Activated CD4-positive, CD25-positive, alpha-beta regulatory T cell treated with anti-CD3 and anti-CD28 coated beads, Interleukin-2, amount 50 U/mL, for 16 hours (primary cell): ENCODE measurements at places on chromosomes 4 and X.

DNA sequence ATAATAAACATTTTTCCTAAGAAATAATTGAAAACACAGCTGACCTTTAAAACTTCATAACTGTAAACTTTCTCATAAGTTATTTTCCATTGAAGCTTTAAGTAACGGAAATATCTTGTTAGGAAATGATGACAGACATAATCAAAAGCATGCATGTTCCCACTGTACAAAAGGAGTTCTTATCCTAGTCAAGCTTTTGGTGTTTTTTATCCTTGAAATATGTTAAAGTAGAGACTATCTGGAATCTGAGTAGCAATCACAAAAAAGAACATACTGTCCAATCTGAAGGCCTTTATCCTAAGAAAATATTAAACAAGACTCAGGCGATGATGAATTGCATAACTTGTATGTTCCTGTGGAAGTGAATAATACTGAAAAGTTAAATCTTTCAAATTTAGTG lies 14.4 kb downstream of the GEMIN8 start:
- DNase-seq: no peak

GRCh38 chr4:147398556-147398955 lies 82.3 kb upstream of the EDNRA start:
- DNase-seq: no peak

GRCh38 chr4:143344774-143345173 lies 8.1 kb downstream of the GAB1 start:
- DNase-seq: no peak

GRCh38 chr4:85805891-85806290 lies 330.9 kb downstream of the ARHGAP24 start:
- no peak for DNase-seq

DNA sequence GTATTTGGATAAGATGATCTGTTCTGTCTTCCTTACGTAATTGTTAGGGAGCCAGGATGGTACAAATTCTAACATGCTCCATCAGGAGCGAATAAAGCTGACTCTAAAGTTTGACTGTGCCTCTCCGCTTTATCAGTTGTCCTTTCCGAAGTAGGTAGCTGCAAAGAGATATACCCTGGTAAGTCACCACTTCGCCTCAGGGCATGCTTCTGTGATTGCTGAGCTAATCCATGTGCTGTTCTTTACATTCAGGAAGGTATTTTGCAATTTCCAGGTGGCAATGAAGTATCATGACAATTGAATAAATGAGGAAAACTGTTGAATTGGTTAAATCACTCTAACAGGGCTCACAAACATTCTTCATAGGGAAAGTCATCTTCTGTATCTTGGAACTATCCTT lies 38.9 kb downstream of the KIT start:
- no peak for DNase-seq

DNA sequence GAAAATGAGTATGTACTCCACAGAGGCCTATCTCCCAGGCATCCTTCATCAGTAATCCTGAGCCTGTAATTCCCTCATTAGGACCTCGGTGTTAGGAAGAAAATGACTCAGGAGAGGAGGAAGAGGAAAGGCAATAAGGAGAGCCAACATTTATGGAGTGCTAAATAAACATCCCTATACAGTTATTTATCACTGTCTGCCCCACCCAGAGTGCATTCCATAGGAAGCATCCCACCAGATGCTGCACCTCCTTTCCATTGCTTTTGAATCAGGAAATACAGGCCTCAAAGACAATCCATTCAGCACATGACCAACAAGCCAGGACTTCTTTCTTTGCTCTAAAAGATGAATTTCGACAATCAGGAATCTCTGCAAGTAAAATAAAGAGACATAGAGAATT lies 47.6 kb downstream of the USP38 start:
- DNase-seq: no peak

DNA sequence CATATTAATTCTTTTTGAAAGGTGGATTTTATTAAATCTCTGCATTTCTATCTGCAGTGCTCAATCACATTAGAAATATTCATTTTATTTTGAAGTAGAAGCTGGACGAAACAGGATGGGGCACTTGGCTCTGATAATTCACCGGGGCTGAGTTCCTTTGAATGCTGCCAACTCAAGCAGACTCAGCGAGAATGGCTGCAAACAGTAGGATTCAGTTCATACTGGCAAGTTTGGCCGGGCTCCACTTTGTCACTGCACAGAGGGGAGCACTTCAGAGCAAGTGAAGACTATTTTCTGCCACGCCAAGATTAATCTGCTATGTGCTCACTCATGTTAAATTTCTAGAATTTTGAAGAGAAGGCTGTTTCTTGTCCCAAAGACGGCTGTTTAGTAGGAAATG lies 30.7 kb upstream of the KLHL8 start:
- DNase-seq: no peak

DNA sequence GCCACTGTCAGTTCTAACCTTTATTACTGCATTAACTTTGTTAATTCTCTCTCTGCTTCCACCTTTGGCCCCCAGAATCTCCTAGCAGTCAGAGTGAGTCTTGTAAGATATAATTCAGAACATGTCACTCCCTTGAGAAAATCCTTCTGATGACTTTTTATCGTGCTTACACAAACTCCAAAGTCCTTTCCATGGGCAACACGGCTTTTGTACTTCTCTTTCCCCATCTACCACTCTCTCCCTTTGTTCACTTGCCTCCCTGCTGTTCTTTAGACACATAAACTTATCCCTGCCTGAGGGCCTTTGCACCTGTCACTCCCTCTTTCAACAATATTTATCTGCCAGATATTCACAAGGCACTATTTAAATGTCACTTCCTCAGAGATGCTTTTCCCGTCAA lies 64.8 kb downstream of the MAOB start:
- no peak for DNase-seq

- no peak for DNase-seq
These were observed 1.3 kb upstream of the PDHA1 start for GRCh38 chrX:19342331-19342906.

DNA sequence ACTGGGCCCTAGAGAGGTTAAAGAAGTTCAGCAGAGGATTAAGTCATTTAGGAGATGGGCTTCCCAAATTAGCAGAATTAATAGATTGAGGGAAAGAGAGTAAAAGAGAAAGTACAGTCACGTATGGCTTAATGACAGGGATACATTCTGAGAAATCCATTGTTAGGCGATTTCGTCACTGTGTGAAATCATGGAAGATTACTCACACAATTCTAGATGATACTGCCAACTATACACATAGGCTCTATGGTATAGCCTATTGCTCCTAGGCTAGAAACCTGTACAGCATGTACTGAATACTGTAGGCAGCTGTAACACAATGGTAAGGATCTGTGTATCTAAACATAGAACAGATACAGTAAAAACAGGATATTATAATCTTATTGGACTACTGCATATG lies 180.6 kb downstream of the RNF150 start:
- DNase-seq: no peak

DNA sequence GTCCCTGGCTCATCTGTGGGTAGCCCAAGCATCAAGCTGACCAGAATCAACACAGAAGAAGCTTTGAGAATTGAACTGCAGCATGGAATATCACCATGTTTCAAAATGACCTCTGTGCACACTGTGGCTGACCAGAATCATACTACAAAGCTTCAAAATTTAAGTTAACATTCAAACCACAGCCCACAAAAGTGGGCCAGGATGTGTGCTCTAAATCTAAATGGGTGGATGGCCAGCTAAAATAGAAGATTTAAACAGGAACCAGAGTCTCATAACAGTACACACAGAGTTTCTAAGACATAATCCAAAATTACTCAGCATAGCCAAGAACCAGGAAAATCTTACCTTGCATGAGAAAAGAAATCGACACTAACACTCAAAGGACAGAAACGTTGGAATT lies 46.1 kb downstream of the KLF3 start:
- no peak for DNase-seq

GRCh38 chrX:26295425-26295824 lies 79.5 kb downstream of the MAGEB5 start:
- no peak for DNase-seq

DNA sequence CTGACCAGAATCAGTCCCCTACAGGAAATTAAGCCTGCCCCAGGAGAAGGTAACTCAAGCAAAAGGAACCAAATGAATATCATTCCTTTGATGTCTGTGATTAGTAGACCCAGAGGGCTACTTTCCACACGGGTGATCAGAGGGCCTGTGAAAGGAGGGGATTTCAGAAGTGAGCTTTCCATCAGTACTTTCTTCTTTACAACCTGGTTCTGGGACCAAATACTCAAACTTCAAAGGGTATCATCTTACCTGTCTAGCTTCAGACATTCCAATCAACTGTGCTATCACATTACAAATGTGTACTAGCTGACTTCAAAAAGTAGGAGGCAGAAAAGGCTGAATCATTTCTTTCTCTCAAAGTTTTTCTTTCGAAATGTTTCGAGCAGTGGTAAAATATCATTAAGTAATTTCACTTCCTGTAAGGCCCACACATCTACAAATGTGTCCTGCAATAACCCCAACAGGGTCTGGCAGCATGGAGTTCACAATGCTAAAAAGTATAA lies 23.9 kb downstream of the ACSL4 start:
- no peak for DNase-seq

DNA sequence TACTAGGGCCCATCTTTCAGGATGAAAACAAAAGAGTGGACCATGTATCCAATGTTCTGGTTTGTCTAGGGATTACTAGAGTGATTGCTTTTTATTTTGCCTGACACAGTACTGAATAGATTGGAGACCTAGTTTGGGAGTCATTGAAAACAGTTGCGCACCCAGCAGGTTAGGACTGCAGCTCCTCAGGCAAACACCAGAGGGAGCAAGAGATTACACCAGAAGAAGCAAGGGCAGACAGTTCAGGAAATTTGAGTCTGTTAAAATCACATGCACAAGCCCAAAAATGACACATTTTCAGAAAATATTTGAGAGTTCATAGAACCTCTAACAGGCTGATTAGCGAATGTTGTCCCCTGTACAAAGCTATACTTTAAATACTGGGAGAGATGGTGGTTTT lies 55.6 kb downstream of the CYLC1 start:
- no peak for DNase-seq

DNA sequence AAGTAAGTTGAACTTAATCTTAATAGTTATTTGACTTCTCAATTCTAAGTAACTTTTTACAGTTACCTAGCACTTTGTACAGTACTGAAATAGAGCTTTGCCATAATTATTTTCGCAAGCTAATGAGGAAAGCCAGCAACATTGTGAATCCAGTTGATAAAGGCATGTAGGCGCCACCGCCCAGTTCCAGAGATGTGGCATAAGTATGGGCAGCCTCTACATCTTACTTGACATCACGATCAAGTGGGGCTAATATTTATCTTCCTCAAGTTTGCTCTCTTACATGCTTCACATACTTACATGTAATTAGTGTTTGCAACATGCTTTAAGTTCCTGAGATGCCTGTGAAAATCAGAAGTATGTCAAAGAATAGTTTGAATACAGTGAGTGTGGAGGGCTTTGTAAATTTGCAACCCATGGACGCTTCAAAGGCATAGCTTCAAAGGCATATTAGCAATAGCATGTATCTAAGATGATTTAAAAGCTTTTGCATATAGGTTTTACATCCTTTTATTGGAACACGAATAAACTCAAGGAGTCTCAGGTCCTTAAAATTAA lies 34.9 kb upstream of the VCX3B start:
- DNase-seq: no peak

DNA sequence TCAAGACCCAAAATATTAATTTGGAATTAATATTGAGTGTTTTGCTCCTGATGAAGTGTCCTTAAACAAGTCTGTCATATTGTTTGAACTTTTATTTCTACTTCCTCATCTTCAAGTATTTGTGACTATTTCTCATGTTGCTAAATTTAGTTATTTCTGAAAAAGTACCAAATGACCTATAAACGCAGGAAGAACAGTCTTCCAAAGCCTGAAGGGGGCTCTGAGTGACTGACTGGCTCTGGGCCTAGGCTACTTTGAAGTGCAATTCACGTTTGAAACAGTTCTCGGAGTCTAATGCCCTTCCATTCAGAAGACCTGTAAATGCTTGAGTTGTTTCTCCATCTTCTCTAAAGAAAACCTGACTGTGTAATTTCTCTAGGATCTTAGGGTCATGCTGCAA lies 26.5 kb downstream of the GALNT7 start:
- no peak for DNase-seq

DNA sequence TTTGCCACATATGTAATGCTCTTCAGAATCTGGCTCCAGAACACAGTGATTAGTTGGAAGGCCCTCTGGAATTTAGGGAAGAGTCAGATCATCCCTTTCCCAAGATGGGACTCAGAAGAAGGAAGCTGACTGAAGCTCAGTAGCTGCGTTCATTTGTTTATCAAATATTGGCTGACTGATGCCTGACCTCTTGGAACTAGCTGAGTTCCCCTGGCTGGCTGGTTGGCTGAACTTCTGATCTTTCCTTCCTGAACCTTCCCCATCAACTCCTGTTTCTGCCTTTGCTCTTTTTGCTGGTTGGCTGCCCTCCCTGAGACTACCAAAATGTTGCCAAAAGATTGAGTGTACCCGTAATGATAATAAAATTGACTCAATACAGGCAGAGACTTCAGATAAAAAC lies 866.5 kb upstream of the INTU start:
- DNase-seq: no peak

DNA sequence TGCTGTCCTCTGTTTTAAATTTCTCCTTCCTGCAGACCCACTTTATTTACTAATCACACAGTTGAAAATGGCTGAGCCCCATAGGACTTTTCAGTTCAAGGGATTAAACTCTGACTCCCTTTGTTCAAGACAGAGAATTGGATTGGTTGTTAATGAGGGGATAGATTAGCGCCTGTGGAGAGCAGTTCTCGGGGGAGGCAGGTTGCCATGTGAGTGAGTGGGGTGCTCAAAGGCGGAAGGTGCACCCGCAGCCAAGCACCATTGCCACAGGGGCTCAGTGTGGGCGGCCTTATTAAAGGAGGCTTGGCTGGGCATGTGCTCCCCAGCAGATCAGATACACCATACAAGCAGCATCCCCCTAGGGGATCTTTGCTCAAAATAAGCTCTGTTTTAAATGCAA lies 7.9 kb upstream of the CBR4 start:
- DNase-seq: no peak

DNA sequence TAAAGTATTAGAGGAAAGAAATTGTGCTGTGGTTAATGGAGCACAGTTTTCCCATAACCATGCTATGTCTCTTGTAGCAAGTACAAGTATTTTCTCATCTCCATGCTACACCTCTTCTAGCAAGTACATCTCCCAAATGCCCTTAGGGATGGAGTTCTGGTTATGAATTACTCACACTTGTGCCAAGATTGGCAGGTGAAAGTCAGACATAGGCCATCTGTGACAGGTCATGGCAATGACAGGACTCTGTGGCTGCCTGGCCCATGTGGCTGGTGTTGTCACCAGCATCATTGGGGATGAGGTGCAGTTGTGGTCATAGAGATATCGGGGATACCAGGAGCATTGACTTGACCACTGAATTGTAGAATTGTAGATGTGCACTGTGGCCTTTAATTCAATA lies 310.2 kb downstream of the FAT4 start:
- DNase-seq: no peak

GRCh38 chr4:102826105-102826889 lies 1.1 kb downstream of the UBE2D3 start:
- DNase-seq: peak; percentile 48

DNA sequence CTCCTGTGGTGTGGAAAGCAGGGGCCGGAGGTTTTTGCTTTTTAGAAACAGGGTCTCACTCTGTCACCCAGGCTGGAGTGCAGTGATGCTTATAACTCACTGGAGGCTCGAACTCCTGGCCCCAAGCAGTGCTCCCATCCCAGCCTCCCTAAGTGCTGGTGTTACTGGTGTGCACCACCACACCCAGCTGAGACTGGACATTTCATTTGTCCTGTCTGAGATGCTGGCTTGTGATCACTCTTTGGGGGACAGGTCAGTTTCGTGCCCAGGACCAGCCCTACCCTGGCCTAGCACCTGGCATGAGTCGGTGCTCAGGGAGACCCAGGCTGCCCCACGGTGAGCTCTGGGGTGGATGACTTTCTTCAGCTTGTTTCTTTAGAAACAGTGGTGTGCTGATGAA lies 11.3 kb downstream of the PSAPL1 start:
- DNase-seq: no peak
